ENCODE measurements at places on chromosomes 3 and 15.
A peak's percentile ranks its signal among the peaks of the same experiment; 100 is the strongest.

DNA sequence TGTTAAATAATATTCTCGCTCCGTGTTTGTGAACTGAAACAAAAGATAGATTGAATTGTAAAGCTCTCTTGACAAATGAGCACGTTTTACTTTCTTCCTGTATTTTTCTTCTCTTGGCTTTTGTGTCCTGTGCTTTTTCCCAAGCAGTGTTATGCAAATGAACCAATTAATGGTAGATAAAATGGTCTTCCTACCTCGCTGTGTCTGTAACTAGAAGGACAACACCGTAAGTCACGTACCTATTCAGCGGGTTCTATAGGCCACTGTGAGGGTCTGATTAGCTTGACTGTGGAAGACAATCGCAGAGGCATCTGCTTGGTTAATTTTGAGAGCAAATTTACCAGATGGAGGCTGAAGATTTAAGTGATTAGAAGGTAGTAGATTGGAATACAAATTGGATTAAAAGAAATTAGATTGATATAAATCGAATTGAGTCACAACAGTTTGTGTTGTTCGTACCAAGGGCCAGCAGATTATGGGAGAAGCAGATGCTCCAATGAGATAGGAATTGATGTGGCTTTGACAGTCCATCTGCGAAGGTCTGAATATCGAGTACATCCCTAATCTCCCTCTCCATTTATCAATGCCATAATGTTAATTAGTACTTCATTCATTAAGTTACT lies 40.2 kb downstream of the ROBO2 start:
- DNase-seq, result no peak

- DNase-seq, result peak; percentile 81
These were observed 1.2 kb upstream of the MAP1A start for GRCh38 chr15:43516185-43516584.

- no peak for DNase-seq
These were observed 3.7 kb downstream of the DLL4 start for GRCh38 chr15:40932649-40933516.

DNA sequence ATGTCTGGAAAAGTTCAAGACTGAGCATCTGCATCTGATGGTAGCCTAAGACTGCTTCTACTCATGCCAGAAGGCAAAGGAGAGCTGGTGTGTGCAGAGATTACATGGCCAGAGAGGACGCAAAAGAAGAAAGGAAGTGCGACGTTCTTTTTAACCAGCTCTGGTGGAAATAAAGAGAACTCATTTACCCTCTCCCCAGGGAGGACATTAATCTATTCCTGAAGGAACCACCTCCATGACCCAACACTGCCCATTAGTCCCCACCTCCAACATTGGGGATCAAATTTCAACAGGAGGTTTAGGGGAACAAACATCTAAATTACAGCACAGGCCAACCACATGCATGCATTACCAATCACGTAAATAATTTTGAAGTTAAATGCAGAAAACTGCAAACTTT lies 1.5 kb upstream of the NCK1 start:
- DNase-seq, result peak; percentile 50

- DNase-seq, result no peak
These were observed 31.3 kb downstream of the TARS3 start for GRCh38 chr15:101692801-101693598.

DNA sequence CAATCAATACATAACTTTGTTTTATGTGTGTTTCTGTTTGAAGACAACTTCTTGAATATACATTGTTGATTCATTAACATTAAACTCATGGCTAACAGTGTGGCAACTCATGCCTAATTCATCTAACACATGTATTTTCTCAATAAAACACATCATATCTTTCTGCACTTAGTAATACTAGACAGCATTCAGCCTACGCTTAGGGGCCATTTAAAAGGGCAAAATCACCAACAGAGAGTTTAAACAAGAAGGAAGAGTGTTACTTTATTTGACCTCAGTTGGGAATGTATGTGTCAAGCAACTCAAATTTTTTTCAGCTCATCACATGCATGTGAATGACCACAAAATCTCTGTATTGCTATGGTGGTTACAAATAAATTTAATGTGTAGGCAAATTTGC lies 128.8 kb upstream of the AADACL2 start:
- DNase-seq, result no peak

GRCh38 chr3:184117636-184118035 lies 17.5 kb upstream of the EIF2B5 start:
- no peak for DNase-seq

DNA sequence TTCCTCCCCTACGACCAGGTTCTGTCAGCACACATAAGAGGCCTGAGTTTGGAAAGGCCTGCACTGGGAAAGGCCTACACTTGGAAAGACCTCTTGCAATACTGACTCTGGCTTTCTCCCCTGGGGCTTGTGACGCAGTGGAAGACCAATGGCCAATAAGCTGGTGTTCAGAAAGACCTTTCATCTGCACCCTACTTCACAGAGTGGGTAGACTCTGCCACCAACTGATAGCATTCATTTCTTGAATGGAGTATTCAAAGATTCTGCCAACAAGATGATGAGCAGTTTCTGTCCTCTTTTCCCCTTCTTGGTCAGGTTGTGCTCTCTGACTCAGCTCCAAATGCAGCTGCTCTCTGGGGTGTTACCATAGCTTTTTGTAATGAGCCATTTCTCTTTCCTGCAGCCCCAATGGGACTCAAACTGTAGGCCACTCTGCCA lies 48.8 kb downstream of the TIPARP start:
- peak; percentile 72 for DNase-seq

GRCh38 chr15:44058126-44058525 lies 136.9 kb downstream of the FRMD5 start:
- no peak for DNase-seq

DNA sequence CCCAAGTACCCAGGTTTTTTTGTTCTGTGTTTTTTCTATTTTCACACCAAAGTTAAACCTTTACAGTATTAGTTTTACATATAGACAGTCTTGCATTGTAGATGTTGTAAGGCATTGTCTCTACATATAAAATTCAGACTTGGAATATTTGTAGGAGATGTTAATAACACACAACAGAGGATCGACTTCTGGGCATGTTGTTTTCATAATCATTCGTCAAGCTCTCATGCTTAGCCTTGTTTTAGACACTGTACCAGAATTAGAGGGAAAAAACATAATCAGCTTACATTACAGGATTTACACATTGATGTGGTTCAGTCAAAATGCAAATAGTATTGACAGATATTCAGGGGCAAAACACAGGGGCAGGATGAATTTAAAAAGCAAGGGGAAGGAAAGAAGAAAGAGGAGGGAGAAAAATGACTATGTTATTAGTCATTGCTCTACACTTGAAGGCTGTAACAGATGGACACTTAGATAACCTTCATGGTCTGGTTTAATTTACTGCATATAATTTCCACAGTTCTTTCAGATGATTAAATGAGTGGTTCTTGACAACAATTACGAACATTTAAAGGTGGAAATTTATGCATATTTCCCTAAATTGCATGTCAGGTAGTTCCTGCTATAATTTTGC lies 7.5 kb downstream of the CMSS1 start:
- no peak for DNase-seq

DNA sequence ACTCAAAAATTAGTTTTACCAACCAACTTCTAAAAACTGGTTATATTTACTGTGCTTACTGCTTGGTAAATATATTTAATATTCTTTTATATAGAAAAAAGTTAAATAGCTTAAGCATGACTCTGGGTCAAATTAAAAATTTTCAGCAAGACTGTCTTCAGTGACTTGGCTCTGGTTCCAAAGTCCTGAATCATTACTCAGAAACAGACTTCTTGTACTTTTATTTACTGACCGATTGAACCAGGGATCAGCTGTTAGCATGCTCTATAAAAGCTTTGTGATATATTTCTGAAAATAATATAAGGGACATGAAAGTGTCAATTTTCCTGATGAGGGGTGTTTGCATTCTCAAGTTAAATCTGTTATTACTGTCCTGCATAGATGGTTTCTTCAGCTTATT lies 164.3 kb downstream of the MCTP2 start:
- peak; percentile 47 for DNase-seq

DNA sequence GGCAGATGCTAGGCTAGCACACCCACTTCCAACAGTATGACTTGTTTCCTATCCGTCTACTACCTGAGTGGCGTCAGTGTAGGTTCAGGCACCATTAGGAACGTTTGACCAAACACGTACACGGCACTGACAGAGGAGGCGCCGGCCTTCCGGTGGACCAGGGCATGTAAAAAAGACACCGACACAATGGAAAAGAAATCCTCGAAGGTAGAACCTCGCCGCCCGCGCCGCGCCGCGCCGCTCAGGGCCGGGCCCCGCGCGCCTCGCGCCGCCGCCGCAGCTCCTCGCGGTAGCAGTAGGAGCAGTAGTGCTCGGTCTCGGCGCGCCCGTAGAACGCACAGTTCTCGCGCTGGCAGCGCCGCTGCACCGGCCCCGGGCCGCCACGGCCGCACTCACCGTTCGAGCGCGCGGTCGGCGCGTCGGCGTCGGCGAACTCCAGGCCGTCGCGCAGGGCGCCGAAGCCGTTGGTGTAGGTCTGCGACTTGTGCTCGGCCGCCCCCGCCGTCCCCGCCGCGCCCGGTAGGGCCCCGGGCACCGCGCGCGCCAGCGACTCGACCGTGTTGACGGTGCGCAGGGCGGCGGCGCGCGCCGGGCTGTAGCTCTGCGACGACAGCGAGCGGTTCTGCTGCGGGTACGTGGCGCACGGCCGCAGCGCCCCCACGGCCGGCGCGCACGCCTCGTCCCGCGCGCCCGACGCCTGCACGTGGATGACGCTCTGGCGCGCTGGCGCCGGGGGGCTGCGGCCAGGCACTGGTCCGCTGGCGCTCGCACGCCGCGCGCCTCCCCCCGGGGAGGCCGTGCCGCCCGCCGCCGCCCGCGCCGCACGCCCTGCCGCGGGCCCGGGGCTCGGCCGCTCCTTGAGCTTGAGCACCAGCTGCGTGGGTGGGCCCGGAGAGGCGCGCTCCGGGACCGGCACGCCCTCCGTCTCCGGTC lies 156.7 kb downstream of the KLF13 start:
- DNase-seq, result no peak

- no peak for DNase-seq
These were observed 11.2 kb downstream of the DENND6A start for GRCh38 chr3:57681691-57682090.

GRCh38 chr3:129595544-129596193 lies 10.8 kb downstream of the PLXND1 start:
- DNase-seq, result peak; percentile 59

DNA sequence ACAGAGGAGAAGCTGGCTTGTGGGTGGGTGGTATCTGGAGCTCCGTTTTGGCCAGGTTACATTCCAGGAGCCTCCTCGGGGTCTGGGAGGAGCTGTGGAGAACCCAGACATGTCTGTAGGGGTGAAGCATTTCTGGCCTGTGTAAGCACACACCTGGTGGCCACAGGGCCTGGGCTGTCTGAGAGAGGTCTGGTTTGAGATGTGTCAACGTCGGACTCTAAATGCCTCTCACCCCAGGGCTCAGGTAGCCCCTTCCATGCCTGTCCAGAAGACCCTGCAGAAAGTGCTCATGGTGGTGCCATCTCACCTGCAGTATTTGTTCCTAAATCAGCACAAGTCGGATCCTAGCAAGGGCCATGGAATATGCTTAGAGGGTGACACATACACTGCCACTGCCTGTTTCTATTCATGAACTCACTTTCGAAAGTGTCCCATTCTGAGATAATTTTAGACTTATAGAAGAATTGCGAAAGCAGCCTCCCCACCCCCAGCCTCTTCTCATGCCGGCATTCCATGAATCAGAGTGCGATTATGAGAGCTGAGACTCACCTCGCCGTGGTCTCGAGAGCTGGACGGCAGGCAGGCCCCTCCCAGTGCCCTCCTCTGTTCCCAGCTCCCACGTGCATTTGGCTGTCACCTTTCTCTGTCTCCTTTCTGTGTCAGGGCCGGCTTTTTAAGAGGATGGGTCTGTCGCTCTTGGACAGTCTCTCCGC lies 63.7 kb downstream of the KLF15 start:
- peak; percentile 15 for DNase-seq

- DNase-seq, result no peak
These were observed 692.7 kb upstream of the GRM7 start for GRCh38 chr3:6168256-6168655.

DNA sequence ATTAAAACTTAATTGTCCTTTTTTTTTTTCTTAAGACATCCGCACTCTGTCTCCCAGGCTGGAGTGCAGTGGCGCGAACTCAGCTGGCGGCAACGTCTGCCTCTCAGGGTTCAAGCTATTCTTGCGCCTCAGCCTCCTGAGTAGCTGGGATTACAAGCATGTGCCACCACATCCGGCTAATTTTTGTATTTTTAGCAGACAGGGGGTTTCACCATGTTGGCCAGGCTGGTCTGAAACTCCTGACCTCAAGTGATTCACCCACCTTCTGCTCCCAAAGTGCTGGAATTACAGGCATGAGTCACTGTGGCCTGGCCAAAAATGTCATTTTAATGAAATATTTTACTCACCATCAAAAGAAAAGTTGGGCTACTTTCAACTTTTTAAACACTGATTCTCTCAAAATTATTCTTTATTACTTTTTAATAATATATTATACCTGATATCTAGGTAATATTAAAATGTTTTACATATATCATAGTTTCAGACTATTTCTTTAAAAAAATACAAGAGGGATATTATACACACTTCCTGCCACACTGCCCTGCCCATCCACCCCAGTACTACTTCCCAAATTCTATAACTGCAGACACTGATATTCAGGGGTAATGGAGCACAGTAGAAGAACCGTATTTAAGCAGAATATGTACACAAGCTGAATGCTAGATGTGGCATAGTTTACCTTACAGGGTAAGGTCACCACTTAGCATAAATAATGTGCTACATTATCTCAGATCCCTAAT lies 723.9 kb upstream of the ZNF385D start:
- DNase-seq, result peak; percentile 24

- DNase-seq, result no peak
These were observed 70.1 kb downstream of the HCN4 start for GRCh38 chr15:73298522-73299245.

- no peak for DNase-seq
These were observed 24.5 kb upstream of the TOP2B start for GRCh38 chr3:25689226-25689625.

- DNase-seq, result peak; percentile 72
These were observed 90.2 kb downstream of the GHSR start for GRCh38 chr3:172357850-172358754.

DNA sequence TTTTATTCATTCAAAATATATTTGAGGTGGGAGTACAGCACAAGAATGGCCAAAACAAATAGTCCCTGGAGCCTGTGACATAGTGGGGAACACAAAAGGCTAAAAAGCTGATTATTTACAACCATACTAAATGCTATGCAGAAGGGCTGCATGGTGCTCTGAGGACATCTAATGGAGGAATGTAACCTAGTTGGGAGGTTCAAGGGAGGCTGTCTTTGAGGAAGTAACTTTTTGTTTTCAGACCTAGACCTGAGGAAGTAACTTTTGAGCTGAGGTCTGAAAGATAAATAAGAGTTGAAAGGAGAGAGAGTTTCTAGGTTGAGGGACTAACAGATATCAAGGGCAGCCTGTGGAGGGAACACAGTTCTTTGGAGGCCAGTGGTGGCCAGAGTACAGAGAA lies 34.8 kb upstream of the RASA2 start:
- DNase-seq, result peak; percentile 84
